Ascending aorta (tissue), 2 donors: ENCODE measurements at places on chromosomes 1 and 21.

- no peak for DNase-seq
These were observed 150.1 kb downstream of the HIVEP3 start for GRCh38 chr1:41768583-41768982.

- no peak for DNase-seq
These were observed 48.4 kb downstream of the DOP1B start for GRCh38 chr21:36204980-36205379.

- DNase-seq: no peak
These were observed 119.7 kb downstream of the HHAT start for GRCh38 chr1:210448297-210448892.

- DNase-seq: no peak
These were observed 18.4 kb upstream of the PLEKHG5 start for GRCh38 chr1:6509919-6510291.

GRCh38 chr1:96992871-96993270 lies 271.3 kb downstream of the PTBP2 start:
- DNase-seq: no peak

DNA sequence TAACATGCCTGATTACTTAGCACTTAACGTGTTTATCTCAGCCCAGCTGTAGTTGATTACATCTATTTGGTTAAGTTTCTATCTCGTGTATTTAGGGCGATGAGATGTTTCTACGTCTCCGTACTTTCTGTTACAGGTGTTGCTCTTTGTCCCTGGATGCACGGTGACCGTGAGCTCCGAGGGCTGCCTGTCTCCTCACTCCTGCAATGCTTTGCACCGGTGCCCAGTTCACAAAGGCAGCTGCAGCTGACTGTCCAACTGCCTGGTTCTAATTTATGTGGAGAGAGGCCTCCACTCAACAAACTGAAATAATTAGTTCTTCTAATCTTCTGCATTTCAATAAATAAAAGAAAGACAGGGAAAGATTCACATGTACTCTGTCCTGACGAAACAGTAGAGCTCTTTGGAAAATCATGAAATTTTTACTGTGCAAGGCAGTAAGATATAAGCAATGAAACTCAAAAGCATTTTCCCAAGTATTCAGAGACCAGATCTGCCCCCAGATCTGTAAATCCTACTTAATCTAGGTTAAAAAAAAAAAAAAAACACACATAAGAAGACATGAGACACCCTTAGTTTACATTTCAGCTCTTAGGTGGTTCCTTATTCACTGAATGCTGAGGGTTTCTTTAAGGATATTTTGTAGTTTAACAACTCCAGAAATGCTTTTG lies 108.2 kb downstream of the TGFBR3 start:
- no peak for DNase-seq

DNA sequence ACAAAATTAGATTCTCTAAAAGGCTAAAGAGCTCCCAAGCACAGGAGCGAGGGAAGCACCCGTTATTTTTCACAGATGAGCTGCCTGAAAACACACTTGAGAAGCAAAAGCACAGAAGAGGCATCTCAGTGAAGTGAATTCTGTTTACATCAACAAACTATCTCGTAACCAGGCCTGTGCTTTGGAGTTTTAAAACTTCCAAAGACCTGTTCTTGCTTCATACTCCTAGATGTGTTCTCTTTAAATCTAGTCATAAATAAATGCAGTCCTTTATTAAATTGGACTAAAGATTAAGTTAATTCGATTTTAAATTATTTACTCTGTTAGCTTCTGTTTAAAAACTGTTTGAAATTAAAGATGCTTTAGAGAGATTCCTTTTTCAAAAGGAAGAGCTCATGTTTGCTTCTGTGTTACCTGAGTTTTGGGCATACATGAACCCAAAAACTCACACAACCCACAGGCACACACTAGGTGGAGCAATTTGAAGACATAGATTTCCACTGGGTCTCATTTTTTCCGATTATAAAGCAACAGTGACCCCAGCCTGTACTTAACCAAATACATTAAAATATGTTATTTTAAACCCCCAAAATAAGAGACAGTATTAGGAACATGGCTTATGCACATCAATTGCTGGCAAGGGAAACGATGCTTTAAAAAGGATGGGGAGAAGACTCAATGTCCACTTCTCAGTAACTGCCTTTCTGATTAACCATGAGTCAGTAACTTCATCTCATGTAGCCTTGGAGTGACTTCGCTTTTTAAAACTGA lies 648.2 kb downstream of the SMYD3 start:
- no peak for DNase-seq

DNA sequence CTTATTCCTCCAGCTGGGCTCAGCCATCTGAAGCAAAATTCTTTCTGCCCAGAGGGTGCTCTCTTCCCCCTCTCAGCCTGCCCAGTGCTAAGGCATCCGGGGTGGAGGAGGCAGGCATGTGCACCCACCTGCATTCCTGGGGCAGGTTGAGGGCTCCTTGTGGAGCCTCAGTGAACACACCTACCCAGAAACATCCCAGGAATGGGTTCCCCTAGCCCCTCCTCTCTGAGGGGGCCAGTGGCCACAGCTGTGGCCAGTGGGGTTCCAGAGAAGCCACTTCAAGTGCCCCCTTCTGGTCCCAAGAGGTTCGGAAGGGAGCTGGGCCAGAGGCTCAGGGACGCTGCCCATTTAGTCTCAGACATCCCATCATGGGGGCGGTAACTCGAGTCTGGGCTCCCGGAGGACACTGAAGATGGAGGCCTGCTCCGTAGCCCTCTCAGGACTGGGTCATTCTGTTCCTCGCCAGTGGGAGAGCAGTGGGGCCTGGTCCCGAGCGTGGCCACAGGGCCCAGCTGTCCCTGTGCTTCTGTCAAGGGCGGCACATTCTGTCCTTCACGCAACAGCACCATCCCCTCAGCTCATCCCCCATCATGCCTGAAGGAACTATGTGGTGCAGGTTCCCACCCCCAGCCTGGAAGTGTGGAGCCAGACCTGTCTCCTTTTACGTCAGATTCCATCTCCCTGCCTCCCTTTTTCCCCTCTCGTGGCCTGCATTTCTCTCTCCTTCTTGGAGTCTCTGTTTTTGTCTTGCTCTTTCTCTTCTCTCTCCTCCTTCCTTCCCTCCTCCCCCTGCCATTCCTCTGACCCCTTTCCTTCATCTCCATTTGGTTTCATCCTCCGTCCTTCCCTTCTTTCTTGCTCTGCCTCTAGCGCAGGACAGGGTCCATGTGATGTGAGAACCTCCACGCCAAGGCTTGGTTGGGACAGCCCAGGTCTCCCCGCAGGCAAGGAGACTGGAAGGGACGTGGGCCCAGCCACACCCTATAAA lies 49.6 kb upstream of the KDM4A start:
- no peak for DNase-seq

- DNase-seq: no peak
These were observed 139.9 kb upstream of the IGSF21 start for GRCh38 chr1:17967623-17968255.

DNA sequence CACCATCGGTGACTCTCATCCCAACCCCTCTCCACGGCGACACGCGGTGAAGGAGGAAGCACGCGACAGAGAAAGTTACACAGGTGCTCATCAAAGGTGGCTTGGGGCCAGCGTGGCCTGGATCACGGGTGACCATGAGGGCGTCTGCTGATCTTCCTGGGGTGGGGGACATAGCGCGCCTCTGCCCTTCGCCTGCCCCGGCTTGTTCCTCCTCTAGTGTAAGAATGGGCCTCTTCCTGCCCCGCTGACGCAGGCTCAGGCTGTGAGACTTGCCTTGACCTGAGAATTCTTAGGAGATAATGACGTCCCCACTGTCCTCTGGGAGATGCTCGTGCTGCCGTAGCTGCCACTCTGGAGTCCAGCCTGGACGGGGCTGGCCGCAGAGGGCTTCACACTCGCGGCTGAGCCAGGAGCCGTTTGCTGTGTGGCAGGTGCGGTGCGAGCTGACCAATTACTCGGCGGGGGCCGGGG lies 39.0 kb upstream of the TMEM52 start:
- no peak for DNase-seq

- DNase-seq: no peak
These were observed 470.9 kb downstream of the TTLL7 start for GRCh38 chr1:83527987-83528386.

- no peak for DNase-seq
These were observed 31.9 kb upstream of the SLC19A1 start for GRCh38 chr21:45574081-45574501.

GRCh38 chr1:112304612-112305011 lies 91.4 kb upstream of the CTTNBP2NL start:
- DNase-seq: no peak

DNA sequence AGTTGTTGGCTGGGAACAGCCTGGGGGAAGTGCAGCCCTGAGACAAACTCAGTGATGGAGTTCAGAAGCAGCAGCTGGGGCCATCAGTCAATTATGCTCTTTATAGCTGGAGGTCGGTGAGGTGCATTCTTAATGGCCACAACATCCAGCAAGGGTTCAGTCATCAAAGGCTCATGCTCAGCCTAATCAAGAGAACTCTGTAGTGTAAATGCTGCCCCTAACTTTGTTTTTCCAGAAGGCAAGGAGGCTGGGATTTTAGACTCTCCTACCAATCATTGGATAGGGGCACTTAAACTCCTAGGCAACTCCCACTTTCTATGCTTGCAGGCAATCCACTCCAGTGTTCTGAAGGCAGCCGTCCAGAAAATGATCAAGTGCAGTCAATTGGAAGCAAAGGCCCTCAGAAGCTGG lies 15.0 kb upstream of the RGS4 start:
- no peak for DNase-seq

DNA sequence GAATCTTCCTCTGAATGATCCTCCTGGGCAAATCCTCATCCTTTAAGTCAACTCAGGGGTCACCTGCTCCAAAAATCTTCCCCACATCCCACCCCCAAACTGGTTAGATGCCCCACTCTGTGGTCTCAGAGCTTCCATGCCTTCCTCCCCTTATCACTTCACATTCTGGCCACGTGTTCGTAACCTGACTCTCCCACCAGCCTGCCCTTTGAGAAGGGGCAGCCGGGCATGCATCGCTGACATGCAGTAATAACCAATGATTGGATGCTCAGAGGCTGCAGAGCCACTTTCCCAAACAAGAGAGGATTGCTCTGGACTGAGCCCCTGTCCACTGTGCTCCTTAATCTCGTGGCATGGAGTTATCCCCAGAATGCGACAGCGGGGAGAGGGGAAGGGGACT lies 7.0 kb downstream of the LELP1 start:
- no peak for DNase-seq

- DNase-seq: no peak
These were observed 37.9 kb upstream of the BATF3 start for GRCh38 chr1:212737559-212737958.

DNA sequence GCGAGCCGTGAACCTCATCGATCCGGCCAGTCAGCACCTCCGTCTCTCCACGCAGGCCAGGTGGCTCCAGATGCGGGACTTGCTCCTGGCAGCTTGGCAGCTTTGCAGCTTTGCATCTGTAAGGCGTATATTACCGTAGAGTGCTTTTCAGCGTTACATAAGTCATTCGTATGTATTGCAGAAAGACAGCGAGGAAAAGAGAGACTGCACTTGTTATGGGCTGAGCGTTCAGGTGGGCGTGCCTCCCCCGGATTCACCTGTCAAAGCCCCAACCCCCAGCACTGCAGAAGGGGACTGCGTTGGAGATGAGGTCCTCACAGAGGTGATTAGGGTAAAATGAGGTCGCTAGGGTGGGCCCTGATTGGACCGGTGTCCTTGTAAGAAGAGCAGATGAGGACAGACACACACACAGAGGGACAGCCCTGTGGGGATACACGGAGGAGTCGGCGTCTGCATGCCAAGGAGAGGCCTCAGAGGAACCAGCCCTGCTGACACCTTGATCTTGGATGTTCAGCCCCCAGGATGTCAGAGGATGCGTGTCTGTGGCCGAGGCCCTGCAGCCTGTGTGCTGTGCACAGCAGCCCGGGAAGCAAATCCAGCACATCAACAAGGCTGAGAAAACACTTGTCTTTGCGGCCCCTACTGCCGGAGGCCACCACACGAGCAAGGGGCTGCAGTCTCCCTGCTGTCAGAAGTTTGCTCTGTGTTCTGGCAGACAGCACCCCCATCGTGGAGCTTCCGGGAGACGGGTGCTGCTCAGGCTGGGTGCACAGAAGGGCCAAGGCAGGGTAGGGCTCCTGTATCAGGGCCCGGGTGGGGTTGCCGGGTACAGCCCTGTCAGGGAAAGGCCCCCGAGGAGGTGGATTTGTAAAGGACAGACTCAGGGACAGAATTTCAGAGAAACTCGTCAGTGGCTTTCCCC lies 10.9 kb upstream of the AGPAT3 start:
- DNase-seq: no peak

DNA sequence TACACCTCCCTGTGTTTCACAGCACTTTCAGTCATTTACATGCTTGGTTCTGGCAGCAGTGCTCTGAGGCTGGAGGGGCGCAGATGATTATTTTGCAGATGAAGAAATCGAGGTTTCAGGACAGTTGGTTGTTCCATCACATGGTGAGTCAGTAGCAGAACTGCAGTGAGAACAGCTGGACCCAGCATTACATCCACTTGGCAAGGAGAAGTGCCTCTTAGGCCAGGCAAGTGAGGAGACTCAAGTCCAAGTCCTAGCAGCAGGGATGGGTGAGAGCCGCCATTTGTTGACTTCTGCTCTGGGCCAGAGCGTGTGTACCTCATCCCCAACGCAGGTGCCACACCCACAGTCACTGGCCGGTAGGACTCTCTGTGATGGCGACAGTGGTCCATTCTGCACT lies 26.8 kb upstream of the EPHA8 start:
- no peak for DNase-seq

- DNase-seq: peak; percentile 91
These were observed at the start of gene EVA1B for GRCh38 chr1:36323636-36324352. EVA1B (minus strand) TSS chr1:36323645; CDS start chr1:36323037, 608 bp downstream.

- no peak for DNase-seq
These were observed 31.4 kb upstream of the ARTN start for GRCh38 chr1:43902058-43902831.

DNA sequence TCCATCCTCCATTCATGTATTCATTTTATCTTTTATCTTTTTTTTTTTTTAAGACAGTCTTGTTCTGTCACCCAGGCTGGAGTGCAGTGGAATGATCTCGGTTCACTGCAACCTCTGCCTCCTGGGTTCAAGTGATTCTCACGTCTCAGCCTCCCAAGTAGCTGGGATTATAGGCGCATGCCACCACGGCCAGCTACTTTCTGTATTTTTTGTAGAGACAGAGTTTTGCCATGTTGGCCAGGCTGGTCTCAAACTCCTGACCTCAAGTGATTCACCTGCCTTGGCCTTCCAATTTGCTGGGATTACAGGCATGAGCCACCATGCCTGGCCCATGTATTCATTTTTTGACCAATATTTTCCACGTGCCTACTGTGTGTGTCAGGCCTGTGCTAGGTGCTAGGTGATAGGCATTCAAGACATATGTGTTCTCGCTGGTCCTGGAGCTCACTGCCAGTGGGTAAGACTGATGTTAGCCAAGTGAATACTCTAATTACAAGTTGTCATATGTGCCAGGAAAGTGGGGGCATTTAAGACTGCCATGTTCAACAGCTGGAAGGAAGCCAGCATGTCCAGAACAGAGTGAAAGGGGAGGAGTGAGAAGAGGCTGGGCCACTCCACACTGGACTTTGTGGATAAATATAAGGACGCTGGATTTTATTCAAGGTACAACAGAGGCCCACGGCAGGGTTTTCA lies 5.3 kb upstream of the CELSR2 start:
- DNase-seq: no peak
